ENCODE measurements at places on chromosomes 13 and 19.

GRCh38 chr13:61727767-61728166 lies 312.1 kb upstream of the PCDH20 start:
- no peak for DNase-seq
- H3K27me3 ChIP-seq: no peaks in the 10 kb centered on the region
- no peak overlapping the region for H3K4me3 ChIP-seq
- no peaks in the 10 kb centered on the region for H3K36me3 ChIP-seq
- H3K4me1 ChIP-seq: no peaks in the 10 kb centered on the region
- no peak overlapping the region for H3K27ac ChIP-seq

DNA sequence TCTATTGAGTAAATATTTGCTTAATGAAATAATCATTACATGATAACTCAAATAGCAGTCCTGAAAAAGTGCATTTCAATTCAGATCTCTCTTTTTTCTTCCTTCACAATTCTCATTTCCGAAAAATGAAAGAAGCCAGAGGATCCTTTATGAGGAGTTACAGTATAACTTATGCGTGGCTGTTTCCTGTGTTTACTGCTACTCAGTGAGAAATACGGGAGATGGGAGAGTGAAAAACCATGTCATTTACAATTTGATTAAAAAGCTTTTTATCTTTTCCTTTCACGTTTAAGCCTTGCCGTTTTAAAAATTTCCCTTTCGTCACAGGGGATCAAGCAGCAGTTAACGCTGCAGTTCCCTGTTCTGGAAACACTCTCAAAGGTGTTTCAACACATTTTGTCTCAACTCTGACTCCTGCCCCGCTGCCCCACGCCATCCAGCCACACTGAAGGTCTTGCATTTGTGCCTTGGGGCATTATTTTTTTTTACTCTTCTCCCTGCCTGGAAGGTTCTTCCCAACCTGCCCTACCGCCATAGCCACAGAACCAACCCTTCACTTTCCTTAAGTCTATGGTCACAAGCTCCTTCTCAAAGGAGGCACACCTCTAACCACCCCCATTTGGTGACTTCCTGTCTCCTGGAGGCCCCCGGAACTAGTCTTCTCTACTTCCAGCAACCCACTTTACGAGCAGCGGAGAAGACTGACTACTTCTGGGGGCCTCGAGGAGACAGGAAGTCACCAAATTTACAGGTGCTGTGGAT lies 17.0 kb downstream of the KL start:
- H3K36me3 ChIP-seq: no peaks in the 10 kb centered on the region
- H3K4me3 ChIP-seq: peak overlapping the region; percentile 47
- no peaks in the 10 kb centered on the region for H3K27me3 ChIP-seq
- peaks cover 6% of the 10 kb centered on the region for H3K4me1 ChIP-seq
- peak; percentile 38 for DNase-seq

DNA sequence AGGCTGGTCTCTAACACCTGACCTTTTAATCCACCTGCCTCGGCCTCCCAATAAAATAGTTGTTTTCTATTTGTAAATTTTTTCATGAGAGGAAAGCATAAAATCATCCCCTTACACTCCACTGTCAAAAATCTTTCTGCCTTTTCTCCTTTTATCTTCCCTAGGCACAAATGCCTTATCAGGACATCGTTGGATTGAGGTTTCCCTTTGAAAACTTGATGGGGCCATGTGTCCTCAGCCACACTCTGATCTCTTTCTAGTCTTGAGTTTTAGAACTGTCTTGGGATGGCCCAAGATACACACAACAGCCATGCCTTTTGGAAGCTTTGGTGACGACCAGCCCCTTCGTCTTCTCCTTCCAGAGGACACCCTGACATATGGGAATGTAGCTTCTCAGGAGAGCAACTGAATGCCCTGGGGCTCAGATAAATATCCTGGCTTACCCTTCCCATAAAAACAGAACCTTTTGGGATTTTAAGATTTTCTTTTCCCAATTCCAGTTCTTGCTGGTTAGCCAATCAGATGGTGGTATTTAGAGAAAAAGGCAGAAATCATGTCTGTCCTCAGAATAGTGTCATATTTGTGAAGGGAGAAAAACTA lies 112.4 kb downstream of the ZNF429 start:
- H3K4me1 ChIP-seq: no peaks in the 10 kb centered on the region
- no peaks in the 10 kb centered on the region for H3K27me3 ChIP-seq
- H3K27ac ChIP-seq: no peak overlapping the region

GRCh38 chr19:50836543-50837195 lies 3.3 kb upstream of the KLK15 start:
- H3K27ac ChIP-seq: no peak overlapping the region
- H3K4me1 ChIP-seq: peaks cover 8% of the 10 kb centered on the region
- no peaks in the 10 kb centered on the region for H3K36me3 ChIP-seq
- peaks cover 3% of the 10 kb centered on the region for H3K27me3 ChIP-seq

- H3K4me3 ChIP-seq: no peak overlapping the region
- H3K4me1 ChIP-seq: peaks cover 94% of the 10 kb centered on the region
- H3K36me3 ChIP-seq: no peaks in the 10 kb centered on the region
- DNase-seq: no peak
Measured at GRCh38 chr13:99383946-99384345, 76.7 kb upstream of the GPR183 start.

DNA sequence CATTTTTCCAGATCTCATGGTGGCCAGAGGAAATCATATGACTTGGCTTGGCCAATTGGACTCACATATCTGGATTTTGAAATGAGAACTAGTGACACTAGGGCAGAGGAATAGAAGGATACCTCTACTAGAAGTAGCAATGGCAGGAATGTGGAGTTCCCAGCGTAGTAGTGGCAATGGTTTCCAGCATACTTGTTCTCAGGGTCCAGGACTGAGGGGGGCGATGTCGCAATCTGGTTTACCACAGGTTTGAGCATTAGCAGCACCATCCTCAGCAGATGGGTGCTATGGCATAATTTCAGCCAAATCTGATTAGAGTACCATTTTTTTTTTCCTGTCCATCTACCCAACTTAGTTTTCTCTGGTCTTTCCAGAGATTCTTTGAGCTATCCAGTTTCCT lies 8.1 kb upstream of the SLITRK1 start:
- no peaks in the 10 kb centered on the region for H3K27me3 ChIP-seq
- H3K27ac ChIP-seq: no peak overlapping the region
- no peaks in the 10 kb centered on the region for H3K36me3 ChIP-seq
- H3K4me3 ChIP-seq: no peak overlapping the region
- no peak for DNase-seq

All from naive thymus-derived CD4-positive, alpha-beta T cell (primary cell).